ENCODE measurements at places on chromosomes 4 and X.

DNA sequence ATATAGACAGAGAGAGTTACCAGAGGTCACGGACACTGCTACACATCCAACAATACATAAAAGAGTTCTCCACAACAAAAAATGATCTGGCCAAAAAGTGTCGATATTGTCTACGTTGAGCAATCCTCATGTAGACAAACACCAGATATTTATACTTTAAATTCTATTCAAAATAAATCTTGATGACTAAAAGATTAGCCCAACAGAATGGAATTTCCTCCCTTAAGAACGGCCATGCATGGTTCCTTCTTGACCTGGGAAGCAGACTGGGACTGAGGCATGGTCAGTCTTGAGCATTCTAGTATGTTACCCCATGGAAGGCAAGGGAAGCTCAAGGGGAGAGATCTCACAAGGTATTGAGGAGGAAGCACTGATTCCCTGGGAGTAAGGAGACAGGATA is 43.5 kb downstream of the LHFPL1 start:
- no peak for DNase-seq

- no peak for DNase-seq
Measured at GRCh38 chr4:86159216-86159615, 200.6 kb downstream of the MAPK10 start.

DNA sequence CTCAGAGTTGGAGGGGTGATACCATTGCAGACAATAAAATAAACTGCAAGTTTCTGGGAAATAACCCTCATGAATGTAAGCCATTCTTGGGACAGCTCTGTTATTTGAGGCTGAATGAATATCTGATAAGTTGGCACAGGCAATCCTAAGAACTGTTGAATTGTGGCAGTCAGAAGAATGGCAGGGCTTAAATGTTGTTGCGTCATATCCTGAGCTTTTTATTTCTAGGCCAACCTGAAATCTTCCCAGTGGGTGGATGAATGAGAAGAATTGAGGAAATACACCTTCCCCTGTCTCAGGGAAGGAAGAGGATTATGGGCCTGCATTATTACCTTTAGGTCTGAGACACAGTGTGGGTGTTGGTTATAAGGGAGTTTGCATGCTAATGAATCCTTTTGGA is 64.4 kb upstream of the C4orf54 start:
- DNase-seq = no peak

GRCh38 chrX:69615342-69615741 is 571 bp upstream of the EDA start:
- DNase-seq = no peak

GRCh38 chr4:156251373-156252065 is 297.9 kb upstream of the CTSO start:
- DNase-seq = no peak

- no peak for DNase-seq
Measured at GRCh38 chr4:179415847-179416223, 1973.6 kb upstream of the AGA start.

- no peak for DNase-seq
Measured at GRCh38 chr4:153488006-153488891, 22.1 kb downstream of the TMEM131L start.

DNA sequence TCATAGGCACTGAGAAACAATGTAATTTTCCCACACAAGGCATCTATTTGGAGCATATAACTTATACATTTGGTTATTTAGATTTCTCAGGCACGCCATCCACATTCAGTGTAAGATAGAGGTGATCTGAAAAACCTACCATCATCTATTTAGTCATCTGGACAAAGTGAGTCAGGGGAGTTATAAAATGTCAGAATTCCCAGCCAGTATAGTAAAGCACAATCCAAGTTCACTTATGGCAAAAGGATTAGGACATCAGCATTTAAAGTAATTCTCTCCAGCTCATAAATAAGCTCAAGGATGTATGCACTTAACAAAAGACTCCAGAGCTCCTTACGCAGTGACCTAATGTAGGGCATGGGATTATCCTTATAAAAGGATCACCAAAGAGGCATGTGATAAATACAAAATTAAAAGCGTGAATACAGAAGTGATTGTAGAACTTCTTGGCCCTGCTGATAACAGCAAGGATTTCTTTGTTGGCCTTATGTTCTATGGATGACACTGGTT is 65.3 kb upstream of the DCLK2 start:
- no peak for DNase-seq

GRCh38 chr4:60365176-60365575 is 835.0 kb upstream of the ADGRL3 start:
- DNase-seq = no peak

GRCh38 chrX:35841872-35842271 is 43.7 kb downstream of the MAGEB16 start:
- DNase-seq = no peak

- DNase-seq = no peak
Measured at GRCh38 chr4:26030780-26031179, 116.8 kb downstream of the SMIM20 start.

DNA sequence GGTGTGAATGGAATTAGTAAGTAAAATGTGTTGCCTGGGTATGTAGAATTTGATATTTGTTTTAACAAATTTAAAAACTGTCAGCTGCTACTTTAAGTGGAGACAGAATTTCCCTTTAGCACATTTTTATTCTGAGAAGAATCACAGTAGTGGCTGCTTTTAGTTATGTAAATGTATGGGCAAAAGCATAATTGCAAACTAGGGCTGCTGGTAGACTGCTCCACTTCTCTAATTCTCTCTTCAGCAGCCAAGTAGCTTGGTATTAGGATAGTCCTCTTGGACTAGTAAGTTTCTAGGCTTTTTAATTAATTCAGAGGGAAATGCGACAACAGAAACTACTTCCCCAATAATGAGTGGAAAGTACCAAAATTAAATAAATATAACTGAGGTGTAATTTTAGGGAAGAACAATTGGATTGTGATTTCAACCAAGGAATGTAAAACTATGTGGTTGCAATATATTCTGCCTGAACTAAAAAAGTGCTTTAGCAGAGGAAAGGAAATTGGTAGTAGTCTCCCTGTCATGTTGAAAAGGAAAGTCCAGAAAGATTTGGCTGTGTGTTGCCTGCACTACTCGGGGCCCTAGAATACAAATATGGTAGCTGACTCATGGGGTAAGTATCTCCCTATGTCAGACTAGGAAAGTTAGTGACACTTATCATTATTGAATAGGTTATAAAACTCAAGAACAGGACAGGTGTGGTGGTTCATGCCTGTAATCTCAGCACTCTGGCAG is 9.2 kb upstream of the EIF4E start:
- no peak for DNase-seq

DNA sequence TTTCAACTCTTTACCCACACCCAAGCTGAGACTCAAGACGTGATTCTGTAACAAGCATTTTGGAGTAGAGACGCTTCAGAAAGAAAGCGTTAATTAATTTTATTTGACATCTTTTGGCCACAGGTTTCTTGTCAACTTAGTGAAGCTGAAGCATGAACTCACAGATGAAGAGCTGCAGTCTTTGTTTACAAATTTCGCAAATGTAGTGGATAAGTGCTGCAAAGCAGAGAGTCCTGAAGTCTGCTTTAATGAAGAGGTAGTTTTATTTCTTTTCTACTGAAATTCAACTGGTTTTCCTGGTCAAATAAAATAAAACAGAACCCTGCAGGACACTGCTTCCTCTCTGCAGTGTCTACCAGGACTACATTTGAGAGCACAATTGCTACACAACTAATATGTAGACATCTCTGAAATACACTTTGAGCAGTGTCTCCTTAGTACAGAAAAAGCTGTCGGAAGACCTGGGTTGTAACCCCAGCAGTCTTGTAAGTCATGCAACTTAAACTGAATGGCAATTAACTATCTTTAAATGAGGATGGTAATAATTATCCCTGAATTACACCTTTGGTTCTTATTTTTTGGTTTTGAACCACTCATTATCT is 20.2 kb downstream of the AFM start:
- DNase-seq = no peak

GRCh38 chr4:23903859-23904438 is 14.1 kb upstream of the PPARGC1A start:
- no peak for DNase-seq

- no peak for DNase-seq
Measured at GRCh38 chrX:114344756-114345349, 239.0 kb upstream of the HTR2C start.

- DNase-seq = no peak
Measured at GRCh38 chr4:184294606-184295133, 77.0 kb upstream of the ENPP6 start.

- DNase-seq = no peak
Measured at GRCh38 chr4:37748485-37748884, 62.3 kb upstream of the RELL1 start.

Measured in HFF-Myc (cell line).